CD8-positive, alpha-beta T cell (primary cell): ENCODE measurements at places on chromosomes 2 and 18.
A peak's percentile ranks its signal among the peaks of the same experiment; 100 is the strongest.

DNA sequence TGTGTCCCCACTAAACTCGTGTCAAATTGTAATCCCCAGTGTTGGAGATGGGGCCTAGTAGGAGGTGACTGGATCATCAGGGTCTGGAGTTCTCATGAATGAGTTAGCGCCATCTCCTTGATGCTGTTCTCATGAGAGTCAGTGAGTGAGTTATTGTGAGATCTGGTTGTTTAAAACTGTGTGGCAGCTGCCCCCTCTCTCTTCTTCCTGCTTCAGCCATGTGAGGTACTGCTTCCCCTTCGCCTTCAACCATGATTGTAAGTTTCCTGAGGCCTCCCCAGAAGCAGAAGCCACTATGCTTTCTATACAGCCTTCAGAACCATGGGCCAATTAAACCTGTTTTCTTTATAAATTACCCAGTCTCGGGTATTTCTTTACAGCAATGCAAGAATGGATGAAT is 50.4 kb downstream of the AP1S3 start:
- no peak for DNase-seq

GRCh38 chr2:149595056-149595963 is 7.7 kb upstream of the MMADHC start:
- no peak for DNase-seq

GRCh38 chr2:16568998-16569784 is 96.4 kb downstream of the CYRIA start:
- DNase-seq, result no peak

- peak; percentile 42 for DNase-seq
Measured at GRCh38 chr18:35573531-35573930, 8.0 kb upstream of the GALNT1 start.

DNA sequence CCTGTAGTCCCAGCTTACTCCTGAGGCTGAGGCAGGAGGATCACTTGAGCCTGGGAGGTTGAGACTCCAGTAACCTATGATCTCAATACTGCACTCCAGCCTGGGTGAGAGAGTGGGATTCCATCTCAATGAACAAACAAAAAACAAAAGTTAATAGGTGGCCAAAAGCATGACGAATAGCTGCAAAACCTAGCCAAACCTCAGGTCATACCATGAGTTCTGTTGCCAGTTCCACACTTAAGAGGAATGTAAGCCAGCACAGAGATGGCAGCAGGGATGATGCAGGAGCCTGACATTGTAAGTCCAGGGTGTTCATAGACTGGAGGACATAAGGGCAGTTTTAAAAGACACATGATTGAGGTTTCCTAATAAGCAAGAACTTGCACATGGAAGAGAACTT is 55.3 kb upstream of the RMDN2 start:
- no peak for DNase-seq

- no peak for DNase-seq
Measured at GRCh38 chr18:32091325-32091723, 350 bp upstream of the RNF138 start.

DNA sequence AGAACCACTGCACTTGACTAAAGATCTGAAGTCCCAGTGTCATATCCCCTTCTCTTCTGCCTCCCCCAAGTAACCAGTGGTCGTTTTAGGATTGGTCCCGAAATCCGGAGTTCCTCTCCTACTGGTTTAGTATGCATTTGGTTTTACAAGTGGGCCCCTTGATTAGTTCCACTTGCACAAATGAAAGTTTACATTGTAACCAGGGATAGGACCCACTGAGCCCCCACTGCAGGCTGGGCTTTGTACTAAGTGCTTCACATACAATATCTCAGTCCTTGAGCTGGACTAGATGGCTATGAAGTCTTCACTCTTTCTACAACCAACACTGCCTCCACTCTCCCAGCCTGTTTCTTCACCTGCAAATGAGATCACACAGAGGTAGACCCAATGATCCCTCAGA is 50.4 kb downstream of the CYRIA start:
- DNase-seq, result no peak

- peak; percentile 94 for DNase-seq
Measured at GRCh38 chr2:231709981-231710798, 1.9 kb downstream of the PTMA start.

- DNase-seq, result no peak
Measured at GRCh38 chr2:226080334-226080733, 680.8 kb downstream of the NYAP2 start.

DNA sequence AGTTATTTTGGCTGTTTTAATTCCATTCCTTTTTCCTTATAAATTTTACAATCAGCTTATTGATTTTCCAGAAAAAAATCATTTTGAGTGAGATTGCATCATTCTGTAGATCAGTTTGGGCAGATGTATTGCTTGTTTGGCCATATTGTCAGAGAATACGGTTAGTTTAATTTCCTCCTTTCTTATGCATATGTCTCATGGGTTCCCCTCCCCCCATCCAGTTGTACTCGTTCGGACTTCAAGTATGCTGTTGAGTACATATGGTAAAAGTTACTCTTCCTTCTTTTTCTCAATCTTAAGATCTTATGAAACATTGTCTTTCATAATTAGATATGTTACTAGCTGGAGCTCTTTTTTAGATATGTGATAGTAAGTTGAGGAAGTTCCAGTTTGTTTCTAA is 131.2 kb upstream of the TTC27 start:
- no peak for DNase-seq

DNA sequence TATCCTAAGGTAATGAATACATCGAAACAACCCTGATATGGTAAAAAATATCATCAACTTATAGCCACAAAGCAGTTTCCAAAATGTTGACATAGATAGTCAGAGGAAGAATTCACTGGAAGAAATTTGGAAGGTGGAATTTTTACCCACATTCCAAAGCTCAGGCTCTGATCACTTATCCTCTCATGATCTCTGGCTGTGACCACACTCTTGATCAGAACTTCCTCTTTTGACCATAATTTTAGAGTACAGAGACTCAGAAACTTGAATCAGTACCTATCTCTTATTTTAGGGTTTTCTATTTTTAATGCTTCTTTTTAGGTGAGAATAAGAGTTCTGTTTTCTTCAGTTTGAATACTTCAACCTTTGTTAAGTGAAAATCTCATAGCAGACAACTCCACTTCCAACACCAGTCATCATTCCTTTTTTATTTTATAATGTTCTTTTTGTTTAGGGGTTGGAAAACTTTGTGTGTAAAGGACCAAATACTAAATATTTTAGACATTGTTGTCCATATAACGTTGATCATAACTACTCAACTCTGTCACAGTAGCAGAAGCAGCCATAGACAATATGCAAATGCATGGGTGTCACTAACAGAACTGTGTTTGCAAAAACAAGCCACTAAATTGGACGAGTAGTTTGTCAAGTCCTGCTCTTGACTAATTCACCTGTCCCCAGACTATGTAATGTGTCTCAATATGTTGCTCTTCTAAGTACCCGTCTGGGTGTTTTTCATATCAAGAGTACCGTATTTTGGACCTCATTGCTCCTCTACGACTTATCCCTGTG is 891.6 kb upstream of the CRIM1 start:
- DNase-seq, result no peak

GRCh38 chr2:166560022-166560421 is 66.0 kb upstream of the SCN7A start:
- DNase-seq, result no peak

DNA sequence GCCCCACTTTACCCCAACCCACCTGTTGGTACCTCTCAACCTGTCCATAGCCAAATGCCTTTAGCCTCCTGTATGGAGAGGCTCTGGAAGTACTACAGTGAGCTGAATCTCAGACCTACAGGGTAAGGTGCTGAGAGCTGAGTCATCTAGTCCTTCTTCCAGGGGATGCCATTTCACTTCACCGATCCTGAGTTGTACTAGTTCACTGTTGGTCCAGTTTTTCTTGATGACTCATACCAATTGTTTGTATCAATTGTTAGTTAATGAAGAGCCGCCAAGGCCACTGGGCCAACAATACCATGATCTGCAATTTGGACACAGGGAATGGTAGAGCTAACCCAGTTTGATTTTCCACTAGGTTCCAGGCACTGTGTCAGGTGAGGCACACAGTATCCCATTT is 257.0 kb downstream of the CLIP4 start:
- no peak for DNase-seq

DNA sequence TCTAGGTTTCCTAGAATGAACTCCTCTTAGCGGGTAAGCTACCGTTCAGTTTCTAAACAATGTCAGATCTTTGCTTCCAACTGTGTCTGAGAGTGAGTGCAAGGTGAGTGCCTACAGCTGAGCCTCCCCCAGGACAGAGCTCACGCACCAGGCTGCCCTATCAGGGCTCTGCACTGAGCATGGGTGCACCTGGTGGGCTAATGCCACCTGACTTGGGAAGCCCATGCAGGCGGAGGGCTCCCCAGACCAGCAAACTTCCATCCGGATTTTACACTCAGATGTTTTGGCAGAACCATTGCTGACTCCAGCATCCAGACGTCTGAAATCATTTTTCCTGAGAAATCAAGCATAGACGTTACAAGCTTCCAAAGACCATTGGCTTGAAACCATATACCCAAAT is 16.1 kb upstream of the MLPH start:
- DNase-seq, result no peak

- DNase-seq, result no peak
Measured at GRCh38 chr2:142165790-142166189, 35.0 kb upstream of the LRP1B start.

GRCh38 chr2:235979037-235979436 is 189.1 kb downstream of the GBX2 start:
- no peak for DNase-seq

DNA sequence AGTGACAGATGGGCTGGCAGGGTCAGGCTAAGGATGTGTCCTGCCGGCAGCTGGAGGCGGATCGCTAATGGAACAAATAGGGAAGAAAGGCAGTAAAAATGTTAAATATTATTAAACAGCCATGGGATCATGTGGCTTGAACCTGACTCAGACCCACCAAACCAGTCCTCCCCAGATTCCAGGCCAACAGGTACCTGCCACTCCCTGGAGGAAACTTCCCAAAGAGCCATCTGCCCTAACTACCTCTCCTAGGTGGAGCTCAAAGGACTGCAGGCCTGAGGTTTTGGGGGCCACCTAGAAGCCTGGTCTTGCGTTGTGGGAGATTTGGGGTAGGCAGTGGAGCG is 34.3 kb downstream of the CIB4 start:
- DNase-seq, result no peak

DNA sequence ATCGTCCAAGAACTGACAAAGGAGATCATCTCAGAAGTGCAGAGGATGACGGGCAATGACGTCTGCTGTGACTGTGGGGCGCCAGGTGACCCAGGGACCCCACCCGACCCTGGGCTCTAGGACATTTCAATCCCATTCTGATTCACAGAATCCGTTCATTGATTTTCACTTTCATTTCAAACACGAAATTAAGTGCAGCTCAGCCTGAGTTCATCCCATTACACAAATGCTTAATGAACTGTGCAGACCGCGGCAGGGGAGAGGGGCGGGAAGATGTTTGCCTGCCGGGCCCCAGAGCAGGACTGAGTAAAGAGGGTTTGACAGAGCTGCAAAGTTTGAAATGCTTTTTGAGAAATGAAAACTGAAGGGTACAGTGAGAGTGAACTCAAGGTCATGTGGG is 67.1 kb downstream of the ITGB1BP1 start:
- DNase-seq, result no peak

DNA sequence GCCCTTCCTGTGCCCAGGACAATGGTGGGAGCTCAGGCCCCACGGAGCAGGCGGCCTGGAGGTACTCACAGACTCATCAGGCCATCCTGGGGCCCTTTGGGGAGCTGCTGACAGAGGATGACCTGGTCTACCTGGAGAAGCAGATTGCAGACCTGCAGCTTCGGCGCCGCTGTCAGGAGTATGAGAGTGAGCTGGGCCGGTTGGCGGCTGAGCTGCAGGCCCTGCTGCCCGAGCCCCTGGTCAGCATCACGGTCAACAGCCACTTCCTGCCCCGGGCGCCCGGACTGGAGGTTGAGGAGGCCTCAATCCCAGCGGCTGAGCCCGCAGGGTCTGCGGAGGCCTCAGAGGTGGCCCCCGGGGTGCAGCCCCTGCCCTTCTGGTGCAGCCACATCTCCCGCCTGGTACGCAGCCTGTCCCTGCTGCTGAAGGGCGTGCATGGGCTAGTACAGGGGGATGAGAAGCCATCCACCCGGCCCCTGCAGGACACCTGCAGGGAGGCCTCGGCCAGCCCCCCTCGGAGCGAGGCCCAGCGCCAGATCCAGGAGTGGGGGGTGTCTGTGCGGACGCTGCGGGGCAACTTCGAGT is 8.3 kb upstream of the KLHL30 start:
- no peak for DNase-seq

GRCh38 chr2:24448797-24449196 is 42.3 kb upstream of the NCOA1 start:
- no peak for DNase-seq

- no peak for DNase-seq
Measured at GRCh38 chr18:275486-275885, 7.6 kb upstream of the THOC1 start.

GRCh38 chr2:39995005-39995737 is 216.1 kb upstream of the THUMPD2 start:
- DNase-seq, result no peak

GRCh38 chr2:232116852-232117251 is 155.3 kb downstream of the DIS3L2 start:
- no peak for DNase-seq

DNA sequence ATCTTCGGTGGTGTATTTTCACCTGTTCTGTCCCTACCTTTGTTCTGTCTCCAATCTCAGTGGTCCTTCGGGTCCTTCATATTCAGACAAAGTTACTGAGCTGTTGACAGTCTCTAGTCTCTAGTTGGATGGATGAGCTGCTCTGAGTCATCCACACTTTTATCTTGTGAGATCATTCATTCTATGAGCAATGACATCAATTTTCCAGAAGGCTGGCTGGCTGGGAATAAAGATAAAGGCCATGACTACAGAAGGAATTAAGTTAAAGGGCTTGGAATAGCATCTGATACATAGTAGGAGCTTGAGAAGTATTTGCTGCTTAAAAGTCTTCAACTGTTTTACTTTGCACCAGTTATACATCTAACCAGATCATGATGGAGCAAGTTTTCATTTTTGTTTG is 43.1 kb upstream of the SLC39A10 start:
- no peak for DNase-seq

DNA sequence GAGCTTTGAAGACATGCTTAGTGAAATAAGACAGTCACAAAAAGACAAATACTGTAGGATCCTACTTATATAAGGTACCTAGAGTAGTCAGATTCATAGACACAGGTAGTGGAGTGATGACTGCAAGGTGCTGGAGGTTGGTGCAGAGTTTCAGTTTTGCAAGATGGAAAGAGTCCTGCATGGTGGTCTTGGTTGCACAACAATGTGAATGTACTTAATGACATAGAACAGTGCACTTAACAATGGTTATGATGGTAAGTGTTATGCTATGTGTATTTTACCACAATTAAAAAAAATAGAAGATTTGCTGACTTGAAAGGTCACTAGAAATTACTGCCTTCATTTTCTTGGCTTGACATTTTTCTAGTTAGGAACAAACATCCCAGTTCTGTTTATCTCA is 9.5 kb downstream of the CERS6 start:
- DNase-seq, result no peak
